ENCODE measurements at places on chromosomes 5 and 9.

DNA sequence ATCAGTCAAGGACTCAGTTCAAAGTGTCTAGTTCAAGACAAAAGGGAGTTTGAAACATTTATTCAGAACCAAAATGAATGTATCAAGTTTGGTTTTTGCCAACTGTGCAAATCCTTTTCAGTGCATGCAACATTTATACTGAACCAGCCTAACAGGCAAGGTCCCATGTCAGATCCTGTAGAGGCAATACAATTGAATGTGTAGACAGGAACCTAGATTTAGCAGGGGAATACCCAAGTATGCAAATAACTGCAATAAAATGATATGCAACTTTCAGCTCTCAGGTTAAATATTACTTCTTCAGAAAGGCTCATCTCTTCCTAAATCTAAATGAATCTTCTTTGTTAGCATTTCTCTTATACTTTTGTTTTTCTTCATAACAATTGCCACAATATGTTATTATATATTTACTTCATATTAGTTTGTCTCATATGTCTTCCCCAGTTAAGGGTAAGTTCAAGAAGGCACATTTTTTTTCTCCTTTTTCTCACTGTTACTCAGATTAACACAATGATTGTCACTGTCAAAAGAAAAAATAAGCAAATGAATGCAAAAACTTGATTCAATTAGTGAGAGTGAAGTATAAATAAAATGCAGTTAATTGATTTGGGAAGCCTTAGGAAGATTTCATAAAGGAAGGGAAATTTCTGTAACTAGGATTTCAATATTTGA is 163.9 kb upstream of the RASA1 start:
- DNase-seq, result no peak

GRCh38 chr9:26559506-26559905 is 333.1 kb downstream of the CAAP1 start:
- no peak for DNase-seq

GRCh38 chr5:78638973-78639669 is 9.5 kb downstream of the LHFPL2 start:
- DNase-seq, result no peak

DNA sequence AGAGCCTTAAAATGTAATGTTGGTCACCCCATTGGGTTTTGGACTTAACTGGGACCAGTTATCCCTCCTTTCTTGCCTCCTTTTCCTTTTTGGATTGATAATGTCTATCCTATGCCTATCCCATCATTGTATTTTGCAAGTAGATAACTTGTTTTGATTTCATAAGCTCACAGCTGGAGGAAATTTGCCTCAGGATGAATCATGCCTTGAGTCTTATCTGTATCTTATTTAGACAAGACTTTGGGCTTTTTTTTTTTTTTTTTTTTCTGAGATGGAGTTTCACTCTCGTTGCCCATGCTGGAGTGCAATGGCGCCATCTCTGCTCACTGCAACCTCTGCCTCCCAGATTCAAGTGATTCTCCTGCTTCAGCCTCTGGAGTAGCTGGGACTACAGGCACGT is 443.3 kb downstream of the DNAH5 start:
- DNase-seq, result no peak

- DNase-seq, result no peak
Measured at GRCh38 chr9:136697821-136698526, 10.7 kb upstream of the AGPAT2 start.

- no peak for DNase-seq
Measured at GRCh38 chr5:15515229-15515628, 15.2 kb downstream of the FBXL7 start.

DNA sequence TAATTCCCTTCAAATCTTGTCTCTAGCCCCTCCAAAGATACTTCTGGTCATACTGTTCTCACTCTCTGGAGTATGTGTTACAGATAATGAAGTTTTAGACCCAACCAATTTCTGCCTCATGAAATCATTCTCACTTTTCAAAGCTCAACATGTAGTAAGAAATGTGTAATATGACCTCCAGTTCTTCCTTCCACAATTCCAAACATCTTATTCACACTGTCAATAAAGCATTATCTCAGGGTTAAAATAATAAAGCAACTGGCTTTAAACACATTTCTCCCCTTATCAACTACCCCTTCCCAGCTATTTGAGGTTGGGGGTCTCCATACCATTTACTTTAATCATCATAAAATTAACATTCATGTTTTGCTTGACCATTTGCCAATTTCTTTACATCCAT is 654.1 kb downstream of the RAB3C start:
- DNase-seq, result no peak

DNA sequence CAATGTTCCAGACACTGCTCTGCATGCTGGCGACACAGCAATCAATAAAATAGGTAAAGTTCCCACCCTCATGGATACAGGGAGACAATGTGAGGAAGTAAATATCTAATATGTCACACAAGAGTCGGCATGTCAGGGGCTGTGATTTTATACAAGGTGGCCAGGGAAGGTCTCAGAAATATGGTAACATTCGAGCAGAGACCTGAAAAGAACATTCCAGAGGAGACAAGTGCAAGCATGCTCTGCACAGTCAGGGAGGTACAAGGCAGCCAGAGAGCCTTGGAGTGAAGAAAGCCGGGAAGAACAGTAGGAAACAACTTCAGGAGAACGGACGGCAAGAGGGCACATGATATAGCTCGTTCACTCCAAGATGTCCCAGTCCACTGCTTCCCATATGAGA is 89.2 kb upstream of the ZNF462 start:
- no peak for DNase-seq

DNA sequence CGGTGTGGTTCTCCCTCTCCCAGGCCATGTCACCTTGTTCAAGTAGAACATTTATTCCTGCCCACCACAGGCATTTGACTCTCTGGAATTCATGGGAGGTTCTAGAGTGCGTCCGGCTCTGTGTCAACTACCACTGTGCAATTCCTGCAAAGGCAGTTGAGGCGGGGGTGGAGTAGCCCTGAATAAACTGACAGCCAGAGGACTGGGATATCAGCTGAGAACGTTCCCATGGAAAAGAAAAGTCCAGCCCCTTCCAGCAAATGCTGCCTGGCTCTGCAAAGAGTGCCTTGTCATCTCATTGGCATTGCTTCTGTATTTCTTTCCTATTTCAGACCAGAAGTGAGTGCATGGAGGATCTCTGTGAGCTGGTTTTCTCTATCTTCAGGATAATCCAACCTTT is 18.9 kb upstream of the MEGF9 start:
- DNase-seq, result no peak

GRCh38 chr5:35461530-35461929 is 156.1 kb upstream of the SPEF2 start:
- no peak for DNase-seq

DNA sequence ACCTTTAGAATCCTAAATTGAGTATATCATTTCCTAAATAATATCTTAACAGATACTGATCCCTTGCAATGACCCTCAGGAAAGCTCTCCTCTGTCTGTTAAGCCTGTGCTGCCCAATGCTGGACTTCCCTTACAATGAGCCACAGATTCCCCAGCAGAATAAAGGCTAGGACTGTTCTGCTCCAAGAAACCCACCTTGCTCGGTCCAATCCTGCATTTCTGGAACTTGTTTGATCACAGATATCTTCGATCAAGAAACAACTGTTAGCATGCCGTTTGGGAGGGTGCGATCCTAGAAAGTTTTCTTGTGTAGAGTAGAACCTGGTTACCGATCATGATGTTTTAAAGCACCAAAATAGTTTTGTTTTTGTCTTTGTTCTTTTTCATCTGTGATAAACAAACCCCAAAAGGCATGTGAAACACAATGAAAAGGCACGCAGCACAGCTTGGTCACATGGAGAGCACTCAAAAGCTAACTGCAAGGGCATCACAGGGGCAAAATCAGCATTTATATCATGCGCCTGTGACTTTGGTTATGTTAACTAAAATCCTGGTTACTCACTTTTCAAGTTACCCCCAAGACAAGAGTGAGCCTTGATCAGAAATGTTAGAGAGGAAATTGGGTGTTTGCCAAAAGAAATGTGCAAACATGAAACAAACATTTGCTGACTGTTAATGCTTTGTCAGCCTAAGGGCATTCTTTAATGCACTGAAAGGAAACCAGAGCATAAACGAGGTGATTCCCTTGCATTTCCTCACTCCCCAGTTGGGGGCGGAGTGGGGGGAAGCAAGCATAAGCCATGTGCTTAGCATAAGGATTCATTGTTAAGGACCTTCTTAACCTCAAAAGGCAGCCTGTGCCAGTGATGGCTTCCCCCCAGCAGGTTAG is 61.9 kb upstream of the ADAMTS16 start:
- DNase-seq, result no peak

DNA sequence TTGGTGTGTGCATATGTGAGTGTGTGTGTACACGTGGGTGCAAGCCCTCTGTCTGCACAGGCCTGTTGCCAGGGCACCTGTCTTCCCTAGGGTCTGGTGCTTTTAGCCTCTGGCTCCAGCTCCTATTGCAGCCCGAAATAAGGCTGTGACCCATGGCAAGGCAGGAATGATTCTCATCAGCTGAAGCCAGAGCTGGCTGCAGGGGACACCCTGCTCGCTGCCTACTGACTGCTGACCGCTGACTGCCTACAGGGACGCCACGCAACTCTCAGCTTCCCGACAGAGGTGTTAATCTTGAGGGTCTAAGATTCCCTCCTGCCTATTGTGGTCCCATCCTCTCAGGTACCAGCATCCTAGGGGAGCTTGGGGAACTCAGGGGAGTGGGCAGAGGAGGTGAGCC is at the start of gene MYOZ3:
TSS of gene MYOZ3 (plus strand) at position 166 of the 400 bp plus-strand sequence. CDS start 1,691 bp downstream, outside the sequence.
- DNase-seq, result no peak

DNA sequence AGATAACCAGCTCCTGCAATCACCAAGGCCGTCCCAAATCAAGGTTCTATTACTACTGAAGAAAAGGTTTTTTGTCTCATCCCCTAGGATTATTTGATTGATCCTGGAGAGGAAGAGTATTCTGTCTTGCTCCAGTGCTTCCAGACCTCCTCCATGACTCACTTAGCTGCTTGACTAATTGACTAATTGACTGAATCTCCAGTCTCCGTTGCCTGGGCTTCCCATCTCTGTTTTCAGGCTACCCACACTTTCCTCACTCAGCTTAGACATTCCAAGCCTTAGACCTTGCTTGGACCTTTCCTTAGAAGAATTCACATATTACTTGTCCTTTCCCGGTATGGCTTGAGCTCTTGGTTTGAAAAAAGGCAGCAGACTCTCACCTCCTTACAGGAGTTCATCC is 60.6 kb downstream of the FRMD3 start:
- DNase-seq, result no peak

DNA sequence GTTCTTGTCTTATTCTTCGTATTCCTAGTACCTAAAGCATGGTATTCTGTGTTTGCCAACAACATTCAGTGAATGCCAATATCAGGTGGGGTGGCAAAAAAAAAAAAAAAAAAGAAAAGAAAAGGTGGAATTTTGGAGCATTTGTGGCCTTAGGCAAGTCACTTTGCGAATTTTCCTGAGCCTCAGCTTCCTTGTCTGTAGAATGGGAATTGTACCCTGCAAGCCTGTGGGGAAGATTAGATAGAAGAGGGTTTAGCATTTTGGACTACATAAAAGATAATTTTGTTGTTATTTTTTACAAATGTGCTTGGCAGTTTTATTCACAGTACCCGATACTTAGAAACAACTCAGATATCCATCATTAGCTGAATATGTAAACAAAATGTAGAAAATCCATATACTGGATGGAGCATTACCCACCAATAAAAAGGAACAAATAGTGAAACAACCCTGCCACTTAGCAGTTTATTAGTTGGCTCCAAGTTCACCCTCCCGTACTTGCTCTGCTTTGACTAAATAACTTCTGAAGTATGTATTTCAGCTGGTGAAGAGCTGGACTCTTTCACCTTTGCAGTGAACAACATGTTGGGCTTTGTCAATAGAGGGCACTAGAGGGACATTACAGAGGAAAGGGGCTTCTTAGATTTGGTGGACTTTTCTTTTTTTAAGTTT is 13.6 kb downstream of the UBE2D2 start:
- no peak for DNase-seq

- no peak for DNase-seq
Measured at GRCh38 chr5:148897842-148898241, 71.4 kb downstream of the ADRB2 start.

- no peak for DNase-seq
Measured at GRCh38 chr9:135241381-135242048, 154.0 kb downstream of the OLFM1 start.

DNA sequence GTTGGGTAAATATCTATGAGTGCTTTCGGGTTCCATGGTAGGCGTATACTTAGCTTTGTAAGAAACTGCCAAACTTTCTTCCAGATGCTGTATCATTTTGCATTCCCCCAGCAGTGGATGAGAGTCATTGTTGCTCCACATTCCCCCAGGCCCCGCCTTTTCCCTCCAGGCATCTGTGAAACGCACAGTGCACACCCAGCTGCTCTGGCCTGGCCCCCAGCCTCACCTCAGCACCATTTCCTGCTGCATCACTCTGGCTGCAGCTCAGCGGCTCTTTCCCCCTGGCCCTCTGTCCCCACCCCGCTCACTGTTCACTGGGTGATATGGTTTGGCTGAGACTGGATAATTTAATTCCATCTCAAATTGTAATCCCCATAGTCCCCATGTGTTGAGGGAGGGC is 76.6 kb upstream of the SPTLC1 start:
- DNase-seq, result no peak

DNA sequence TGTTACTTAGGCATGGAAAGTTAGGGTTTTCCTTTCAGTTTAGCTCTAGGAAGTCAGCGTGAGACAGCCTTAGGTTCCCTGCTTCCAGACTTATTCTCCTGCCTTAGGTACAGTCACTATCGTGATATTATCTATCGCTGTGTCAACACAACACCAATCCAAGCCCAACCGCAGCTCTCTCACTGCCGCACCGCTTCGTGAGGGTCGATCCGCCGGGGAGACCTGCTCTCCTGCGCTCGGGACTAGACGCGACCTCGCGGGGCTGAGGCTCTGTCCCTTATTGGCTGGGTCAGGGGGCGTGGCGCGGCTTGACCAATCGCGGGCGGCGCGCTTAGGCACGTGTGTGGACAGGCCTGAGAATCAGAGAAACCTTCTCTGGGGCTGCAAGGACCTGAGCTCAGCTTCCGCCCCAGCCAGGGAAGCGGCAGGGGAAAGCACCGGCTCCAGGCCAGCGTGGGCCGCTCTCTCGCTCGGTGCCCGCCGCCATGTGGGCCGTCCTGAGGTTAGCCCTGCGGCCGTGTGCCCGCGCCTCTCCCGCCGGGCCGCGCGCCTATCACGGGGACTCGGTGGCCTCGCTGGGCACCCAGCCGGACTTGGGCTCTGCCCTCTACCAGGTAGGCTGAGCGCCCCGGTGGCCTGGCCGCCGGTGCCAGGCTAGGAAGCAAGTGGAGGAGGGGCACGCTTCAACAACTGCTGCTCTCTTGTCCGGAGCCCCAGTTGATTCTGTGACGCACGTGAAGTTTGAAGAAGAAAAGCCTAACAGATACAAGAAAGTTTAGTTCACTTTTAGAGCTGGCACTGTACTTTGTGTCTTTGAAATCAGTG is at the start of gene MCCC2:
TSS of gene MCCC2 (plus strand) at position 400 of the 825 bp plus-strand sequence. CDS start at position 486, 86 bp downstream.
- peak; percentile 97 for DNase-seq

GRCh38 chr5:169128679-169129078 is 172.3 kb downstream of the SLIT3 start:
- no peak for DNase-seq

- no peak for DNase-seq
Measured at GRCh38 chr5:654071-654778, 38.9 kb downstream of the TPPP start.

DNA sequence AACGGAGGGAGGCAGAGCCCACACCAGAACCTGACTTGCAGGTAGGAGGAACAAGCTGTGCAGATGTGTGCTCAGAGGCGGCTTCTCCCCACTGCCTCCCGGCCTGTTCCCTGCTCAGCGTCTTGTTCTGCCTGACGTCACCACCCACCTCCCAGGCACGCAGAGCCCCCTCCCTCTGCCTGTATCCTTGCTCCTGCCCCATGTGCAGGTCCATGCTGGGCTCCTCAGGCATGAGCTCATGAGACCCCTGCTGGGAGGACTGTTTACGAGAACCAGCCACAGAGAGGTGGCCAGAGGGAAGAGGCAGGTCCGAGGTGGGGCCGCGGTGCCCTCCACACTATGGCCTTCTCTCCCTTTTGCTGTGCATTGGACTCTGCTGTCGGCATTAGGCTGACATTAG is 45.5 kb downstream of the SLC6A3 start:
- DNase-seq, result no peak

Measured in stimulated activated CD4-positive, alpha-beta T cell treated with anti-CD3 and anti-CD28 coated beads, Interleukin-15, amount 100 ng/mL, for 48 hours (primary cell).